ENCODE measurements at places on chromosomes 1 and 21. TPM values are rescaled to one million over a fixed set of nuclear protein-coding genes. Genes with fewer than 3 reads are reported as not detected.

EFNA3 gene
- total RNA-seq, result 13.6 TPM

ACKR1 gene
- not detected for total RNA-seq

ADAMTS5 gene
- 0.47 TPM for total RNA-seq

- H3K36me3 ChIP-seq, result no peaks in the 10 kb centered on the region
- no peaks in the 10 kb centered on the region for H3K4me1 ChIP-seq
- H3K27me3 ChIP-seq, result no peaks in the 10 kb centered on the region
- no peak overlapping the region for H3K27ac ChIP-seq
Observed at GRCh38 chr1:186617926-186618325, 62.3 kb downstream of the PTGS2 start.

- no peak for DNase-seq
- H3K4me1 ChIP-seq, result peaks cover 28% of the 10 kb centered on the region
- H3K27me3 ChIP-seq, result no peaks in the 10 kb centered on the region
- H3K27ac ChIP-seq, result no peak within 1 kb of the TSS
- no peaks in the 10 kb centered on the region for H3K36me3 ChIP-seq
- no peak within 1 kb of the TSS for H3K4me3 ChIP-seq
Observed at GRCh38 chr1:205421798-205422197, at the start of gene LEMD1. Gene LEMD1 (minus strand): TSS chr1:205422056. CDS start chr1:205420536, 1,520 bp downstream.
